ENCODE measurements at places on chromosomes 2 and 18. TPM values are rescaled to one million over a fixed set of nuclear protein-coding genes. Genes with fewer than 3 reads are reported as not detected.

EPHA4 gene
- 6.8 TPM for total RNA-seq

RASGRP3 gene
- 3.0 TPM for total RNA-seq

MERTK gene
- 3.1 TPM for total RNA-seq

- no peak for DNase-seq
Measured at GRCh38 chr18:6679201-6679600, 50.3 kb upstream of the ARHGAP28 start.

DNA sequence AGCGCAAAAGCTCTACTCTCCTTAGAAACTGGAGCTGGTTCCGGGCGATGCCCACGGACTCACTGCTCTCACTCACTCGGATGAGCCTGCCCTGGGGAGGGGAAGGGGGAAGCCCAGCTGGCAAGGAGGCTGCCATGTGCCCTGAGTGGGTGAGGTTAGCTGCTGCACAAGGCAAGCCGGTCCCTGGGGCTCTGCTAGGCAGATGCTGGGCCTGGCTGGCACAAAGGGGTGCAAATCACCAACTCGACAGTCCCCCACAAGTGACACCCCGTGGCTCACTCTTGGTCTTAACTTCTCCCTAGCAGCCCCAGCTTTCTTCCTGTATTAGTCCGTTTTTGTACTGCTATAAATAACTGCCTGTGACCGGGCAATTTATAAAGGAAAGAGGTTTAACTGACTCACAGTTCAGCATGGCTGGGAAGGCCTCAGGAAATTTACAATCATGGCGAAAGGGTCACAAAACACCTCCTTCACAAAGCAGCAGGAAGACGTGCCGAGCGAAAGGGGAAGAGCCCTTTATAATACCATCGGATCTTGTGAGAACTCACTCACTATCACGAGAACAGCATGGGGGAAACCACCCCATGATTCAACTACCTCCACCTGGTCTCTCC is 33.2 kb downstream of the ADCY3 start:
- no peak for DNase-seq

- no peak for DNase-seq
Measured at GRCh38 chr18:36451454-36452251, 154.1 kb downstream of the FHOD3 start.
